ENCODE measurements at places on chromosomes 3 and 15. TPM values are rescaled to one million over a fixed set of nuclear protein-coding genes. Genes with fewer than 3 reads are reported as not detected.

DNA sequence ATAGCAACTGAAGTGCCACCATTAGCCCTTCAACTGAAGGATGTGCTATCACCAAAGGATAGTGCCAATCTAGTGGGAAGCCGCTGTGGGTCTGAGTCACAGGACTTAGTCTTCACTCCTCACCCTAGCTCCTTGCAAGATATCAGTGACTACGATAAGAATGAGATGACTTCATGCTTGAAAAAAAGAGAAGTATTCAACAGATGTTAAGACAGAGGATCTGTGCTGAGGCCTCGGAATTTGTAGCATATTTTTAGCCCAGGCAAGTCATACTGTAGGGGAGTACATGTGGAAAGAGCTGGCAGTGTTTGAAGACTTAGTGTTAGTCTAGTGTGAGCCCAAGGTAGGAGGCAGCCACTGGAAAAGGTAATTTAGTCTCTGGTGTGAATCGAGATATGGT, 270.7 kb upstream of the LRTM1 start:
- no peaks in the 10 kb centered on the region for H3K36me3 ChIP-seq
- no peaks in the 10 kb centered on the region for H3K27me3 ChIP-seq
- no peak for DNase-seq
- no peak overlapping the region for H3K4me3 ChIP-seq
- H3K4me1 ChIP-seq, result peaks cover 7% of the 10 kb centered on the region

DNA sequence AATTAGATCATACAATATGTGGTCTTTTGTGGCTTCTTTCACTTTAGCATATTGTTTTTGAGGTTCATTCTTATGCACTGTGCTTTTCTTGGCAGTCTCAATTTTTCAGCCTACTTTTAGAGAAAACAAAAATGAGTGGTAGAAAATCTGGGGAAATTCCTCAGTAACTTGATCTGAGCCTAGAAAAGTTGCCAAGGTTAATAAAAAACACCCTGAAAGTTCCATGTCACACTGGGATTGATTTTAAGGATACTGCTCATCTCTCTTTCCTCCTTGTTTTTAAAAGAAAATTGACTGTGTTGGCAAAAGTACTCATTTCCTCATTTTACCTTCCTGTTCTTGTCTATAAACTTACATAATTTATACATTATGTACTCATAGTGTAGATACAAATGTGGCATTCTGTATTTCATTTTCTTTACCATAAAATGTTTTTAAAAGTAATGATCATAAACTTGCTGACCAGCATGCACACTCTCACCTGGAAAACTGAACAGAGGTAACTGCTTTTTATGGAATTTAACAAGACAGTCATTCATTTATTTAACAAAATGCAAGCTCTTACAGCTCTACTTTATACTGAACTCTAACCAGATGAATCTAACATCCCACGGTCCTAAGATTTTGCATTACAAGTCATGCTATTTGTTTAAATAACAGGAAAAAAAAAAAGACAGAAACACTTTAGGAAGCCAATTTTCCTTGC, 28.6 kb upstream of the SH3BP5 start:
- H3K27me3 ChIP-seq, result no peaks in the 10 kb centered on the region
- H3K4me1 ChIP-seq, result peaks cover 27% of the 10 kb centered on the region
- DNase-seq, result no peak
- H3K4me3 ChIP-seq, result no peak overlapping the region

GRCh38 chr15:38610748-38611147, 46.1 kb upstream of the RASGRP1 start:
- no peak overlapping the region for H3K4me3 ChIP-seq
- no peak overlapping the region for H3K27ac ChIP-seq
- no peak for DNase-seq
- H3K27me3 ChIP-seq, result peaks cover 64% of the 10 kb centered on the region
- H3K4me1 ChIP-seq, result peaks cover 1% of the 10 kb centered on the region

TF gene
- 1.9 TPM for total RNA-seq

DNA sequence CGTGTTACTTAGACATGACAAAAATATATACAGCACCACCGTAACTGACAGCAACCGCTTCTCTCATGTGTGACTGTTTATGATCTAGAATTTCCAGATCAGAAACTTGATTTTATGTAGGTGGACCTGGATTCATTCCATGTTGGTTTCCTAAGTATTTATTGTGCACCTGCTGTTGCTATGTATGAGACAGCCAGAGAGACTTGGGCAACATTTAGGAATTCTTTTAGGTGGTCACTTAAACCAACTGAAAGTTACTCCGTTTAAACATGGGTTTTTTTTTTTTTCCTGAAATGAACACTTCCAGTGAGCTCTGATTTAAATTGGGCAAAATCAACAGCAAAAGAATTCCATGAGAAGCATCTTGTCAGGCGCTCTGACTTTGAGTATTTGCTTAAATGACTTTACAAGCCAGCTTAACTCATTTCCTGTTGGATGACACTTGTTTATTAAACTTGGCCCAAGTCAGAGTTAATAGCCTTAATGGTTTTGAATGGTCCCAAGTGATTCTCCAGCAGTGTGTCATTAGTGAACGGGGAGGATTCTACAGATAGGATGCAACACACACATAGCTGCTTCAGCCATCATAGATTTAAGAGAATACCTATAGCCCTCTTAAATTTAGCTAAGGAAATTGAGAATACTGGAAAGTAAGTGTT, 31.8 kb downstream of the MITF start:
- no peaks in the 10 kb centered on the region for H3K36me3 ChIP-seq
- H3K4me1 ChIP-seq, result peaks cover 38% of the 10 kb centered on the region
- no peaks in the 10 kb centered on the region for H3K27me3 ChIP-seq
- DNase-seq, result no peak
- no peak overlapping the region for H3K4me3 ChIP-seq

P3H2 gene
- 132 TPM for total RNA-seq

ASB14 gene
- not detected for total RNA-seq

GRCh38 chr15:65069779-65070546, 2.2 kb upstream of the RASL12 start:
- no peak overlapping the region for H3K4me3 ChIP-seq
- H3K4me1 ChIP-seq, result peaks cover 56% of the 10 kb centered on the region
- no peaks in the 10 kb centered on the region for H3K36me3 ChIP-seq

CEP19 gene
- 4.1 TPM for total RNA-seq

GRCh38 chr3:180983136-180983535, 6.4 kb downstream of the DNAJC19 start:
- H3K4me1 ChIP-seq, result peaks cover 8% of the 10 kb centered on the region
- H3K27ac ChIP-seq, result no peak overlapping the region
- H3K27me3 ChIP-seq, result no peaks in the 10 kb centered on the region
- DNase-seq, result no peak
- H3K36me3 ChIP-seq, result peaks cover 20% of the 10 kb centered on the region

CKMT1A gene
- total RNA-seq, result not detected

CDCP1 gene
- 2.3 TPM for total RNA-seq

SLC15A2 gene
- total RNA-seq, result 0.40 TPM

P2RY14 gene
- not detected for total RNA-seq

NR2E3 gene
- total RNA-seq, result not detected

HTR3E gene
- total RNA-seq, result not detected

ST3GAL6 gene
- 4.4 TPM for total RNA-seq

GRCh38 chr3:81237181-81237580, 524.3 kb downstream of the GBE1 start:
- H3K4me3 ChIP-seq, result no peak overlapping the region
- H3K36me3 ChIP-seq, result no peaks in the 10 kb centered on the region
- no peak overlapping the region for H3K27ac ChIP-seq
- H3K4me1 ChIP-seq, result no peaks in the 10 kb centered on the region
- no peaks in the 10 kb centered on the region for H3K27me3 ChIP-seq
- no peak for DNase-seq

GRCh38 chr3:13004376-13004775, 68.9 kb downstream of the IQSEC1 start:
- H3K4me3 ChIP-seq, result no peak overlapping the region
- no peak for DNase-seq
- H3K27me3 ChIP-seq, result peaks cover 4% of the 10 kb centered on the region
- no peak overlapping the region for H3K27ac ChIP-seq
- H3K36me3 ChIP-seq, result no peaks in the 10 kb centered on the region

MRPL46 gene
- total RNA-seq, result 17.0 TPM

KY gene
- total RNA-seq, result not detected

DNA sequence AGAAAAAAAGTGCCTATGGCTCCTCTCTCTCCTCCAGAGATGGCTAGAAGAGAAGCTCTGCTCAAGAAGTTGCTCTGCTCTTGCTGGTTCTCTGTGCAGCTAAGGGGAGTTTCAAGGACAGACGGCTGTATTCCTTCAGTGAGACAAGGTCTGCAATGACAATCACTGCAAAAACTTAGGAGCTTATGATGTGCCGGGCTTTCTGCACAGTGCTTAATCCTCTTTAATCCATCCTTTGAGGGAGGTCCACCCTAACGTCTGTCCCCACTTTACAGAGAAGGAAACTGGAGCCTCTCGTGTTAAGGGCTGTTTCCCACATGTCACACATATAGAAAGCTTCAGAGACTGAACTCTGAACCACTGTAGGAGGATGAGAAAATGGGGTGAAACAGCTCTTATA, 260.6 kb downstream of the MEX3B start:
- DNase-seq, result peak; percentile 23
- H3K4me1 ChIP-seq, result no peaks in the 10 kb centered on the region
- H3K4me3 ChIP-seq, result no peak overlapping the region
- H3K27ac ChIP-seq, result no peak overlapping the region
- peaks cover 12% of the 10 kb centered on the region for H3K27me3 ChIP-seq
- no peaks in the 10 kb centered on the region for H3K36me3 ChIP-seq

GABRG3 gene
- 0.19 TPM for total RNA-seq

AADACL2 gene
- not detected for total RNA-seq

TRH gene
- not detected for total RNA-seq

CCK gene
- total RNA-seq, result not detected

GRCh38 chr15:77606142-77607034, 26.3 kb downstream of the LINGO1 start:
- no peak overlapping the region for H3K4me3 ChIP-seq
- H3K36me3 ChIP-seq, result no peaks in the 10 kb centered on the region
- no peak overlapping the region for H3K27ac ChIP-seq
- peaks cover 31% of the 10 kb centered on the region for H3K4me1 ChIP-seq
- no peak for DNase-seq

GRCh38 chr3:170463011-170463410, 44.3 kb downstream of the CLDN11 start:
- H3K4me1 ChIP-seq, result no peaks in the 10 kb centered on the region
- H3K4me3 ChIP-seq, result no peak overlapping the region
- DNase-seq, result no peak

DNA sequence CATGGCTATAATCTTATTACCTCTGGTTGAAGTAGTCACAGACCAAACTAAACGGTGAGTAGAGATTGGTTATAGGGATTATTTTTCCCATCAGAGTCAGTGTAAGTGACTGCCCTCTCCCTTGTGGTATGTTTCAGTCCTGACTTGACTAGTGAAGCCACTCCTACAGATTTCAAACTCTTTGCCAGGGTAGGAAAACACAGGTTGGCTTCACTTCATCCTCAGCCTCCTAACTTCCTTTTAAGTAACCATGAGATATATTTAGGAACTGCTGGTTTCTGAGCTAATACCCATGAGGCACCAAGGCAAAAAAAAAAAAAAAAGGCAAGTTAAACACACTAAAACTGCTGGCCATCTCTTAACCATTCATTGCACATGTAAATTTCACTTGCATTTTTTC, 349.2 kb upstream of the MCTP2 start:
- no peaks in the 10 kb centered on the region for H3K36me3 ChIP-seq
- H3K4me3 ChIP-seq, result no peak overlapping the region
- H3K4me1 ChIP-seq, result no peaks in the 10 kb centered on the region
- H3K27ac ChIP-seq, result no peak overlapping the region

NDUFAF3 gene
- 69.4 TPM for total RNA-seq

GRCh38 chr3:159080256-159080655, 278.4 kb downstream of the MFSD1 start:
- H3K27ac ChIP-seq, result no peak overlapping the region
- no peaks in the 10 kb centered on the region for H3K27me3 ChIP-seq
- H3K4me1 ChIP-seq, result peaks cover 18% of the 10 kb centered on the region

TMCO5A gene
- not detected for total RNA-seq

GRCh38 chr3:77500721-77501120, 460.8 kb downstream of the ROBO2 start:
- H3K4me1 ChIP-seq, result peaks cover 9% of the 10 kb centered on the region
- no peak overlapping the region for H3K4me3 ChIP-seq
- no peaks in the 10 kb centered on the region for H3K27me3 ChIP-seq

PAQR5 gene
- 1.5 TPM for total RNA-seq
